ENCODE measurements at places on chromosomes 2 and 18. TPM values are rescaled to one million over a fixed set of nuclear protein-coding genes. Genes with fewer than 3 reads are reported as not detected.

Gene THADA
- total RNA-seq: 22.8 TPM

Gene CPO
- not detected for total RNA-seq

Gene LIMS2
- 6.3 TPM for total RNA-seq

Gene ALPP
- total RNA-seq: 2.7 TPM

Gene FABP1
- not detected for total RNA-seq

Gene GPBAR1
- 0.12 TPM for total RNA-seq

Gene KCNJ13
- not detected for total RNA-seq

Gene KCNE4
- total RNA-seq: 0.65 TPM

Gene ABCB11
- total RNA-seq: 0.02 TPM

Gene CTAGE1
- total RNA-seq: not detected

Gene RABL2A
- 8.5 TPM for total RNA-seq

Gene ALPI
- total RNA-seq: not detected

Gene CYP26B1
- 16.2 TPM for total RNA-seq

Gene PARD6G
- total RNA-seq: 3.4 TPM

Gene SERPINB10
- not detected for total RNA-seq

Gene AGBL5
- 31.9 TPM for total RNA-seq

Gene UGT1A3
- total RNA-seq: 0.19 TPM
